NCI-H446 (cell line): ENCODE measurements at places on chromosomes 3 and 15.

GRCh38 chr3:184460276-184460675, 80.4 kb downstream of the CHRD start:
- no peak for DNase-seq

DNA sequence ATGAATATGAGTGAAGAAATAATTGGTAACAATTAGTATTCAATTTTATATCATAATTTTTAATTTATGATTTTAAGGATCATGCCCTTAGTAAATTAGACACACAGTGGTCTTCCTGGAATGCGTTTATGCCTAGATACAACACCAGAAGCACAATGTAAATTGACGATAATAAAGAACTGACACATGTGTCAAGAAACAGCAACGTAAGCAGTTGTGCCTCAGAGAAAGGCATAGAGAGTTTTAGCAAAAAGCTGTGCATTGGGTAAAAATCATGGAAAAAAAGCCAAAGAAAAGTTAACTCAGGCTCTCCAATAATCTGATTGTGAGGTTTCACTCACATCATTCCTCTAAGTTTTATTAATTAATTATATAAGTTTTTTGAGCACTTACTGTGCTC, 37.0 kb upstream of the CNTN6 start:
- DNase-seq = no peak

DNA sequence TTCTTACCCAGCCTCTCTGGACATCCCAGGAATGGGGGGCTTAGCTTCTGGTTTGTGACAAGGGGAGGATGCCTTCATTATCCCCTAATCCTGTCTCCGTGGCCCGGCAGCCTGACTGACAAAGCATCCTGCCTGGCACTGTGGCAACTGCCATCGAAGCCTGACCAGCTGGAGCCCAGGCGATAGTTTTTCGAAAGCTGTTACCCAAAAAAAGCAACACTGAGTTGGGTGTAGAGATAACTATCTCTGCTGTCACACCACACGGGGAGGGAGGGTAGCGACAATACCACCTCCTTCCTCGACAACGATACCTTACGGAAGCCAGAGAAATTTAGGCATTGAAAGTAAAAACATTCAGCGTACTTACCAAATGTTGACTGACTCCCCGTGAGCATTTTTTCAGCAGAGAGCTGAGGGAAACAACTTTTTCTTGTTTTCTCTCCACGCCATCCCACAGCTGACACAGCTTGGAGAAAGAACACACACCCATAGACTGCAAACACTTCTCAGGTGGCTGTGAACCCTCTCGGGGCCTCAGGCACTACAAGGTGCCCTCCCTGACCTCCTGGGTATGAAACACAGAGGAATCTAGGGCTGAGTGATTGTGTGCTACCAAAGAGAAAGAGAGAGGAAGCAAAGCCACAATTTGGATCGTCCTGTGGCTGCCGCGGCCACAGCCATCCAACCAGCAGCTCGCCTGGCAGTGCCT, 361.9 kb upstream of the ICE2 start:
- no peak for DNase-seq

- DNase-seq = no peak
Observed at GRCh38 chr3:55906896-55907295, 419.8 kb upstream of the WNT5A start.

GRCh38 chr3:149042789-149043386, 43.4 kb downstream of the HLTF start:
- DNase-seq = no peak

DNA sequence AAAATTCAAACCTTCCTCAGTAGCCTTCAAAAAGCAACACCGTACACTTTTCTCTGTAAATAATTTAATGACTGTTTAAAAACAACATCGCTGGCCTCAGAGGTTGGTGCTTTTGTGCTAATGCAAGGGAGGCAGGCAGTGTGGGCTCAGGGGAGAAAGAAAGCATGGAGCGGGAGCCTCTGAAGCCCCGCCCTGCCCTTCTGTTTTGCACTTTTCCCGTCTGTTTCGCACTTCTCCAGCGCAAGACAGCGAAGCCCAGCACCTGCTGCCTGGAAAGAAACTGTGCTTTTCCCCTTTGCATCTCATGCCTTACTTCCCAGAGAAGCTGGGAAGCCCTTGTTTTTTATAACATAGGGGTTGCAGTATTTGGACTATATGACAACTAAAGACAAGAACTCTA, 23.1 kb downstream of the TRPM1 start:
- DNase-seq = no peak
